Urinary bladder (tissue), 4 donors: ENCODE measurements at places on chromosomes 5 and 9. TPM values are rescaled to one million over a fixed set of nuclear protein-coding genes. Genes with fewer than 3 reads are reported as not detected.

DNA sequence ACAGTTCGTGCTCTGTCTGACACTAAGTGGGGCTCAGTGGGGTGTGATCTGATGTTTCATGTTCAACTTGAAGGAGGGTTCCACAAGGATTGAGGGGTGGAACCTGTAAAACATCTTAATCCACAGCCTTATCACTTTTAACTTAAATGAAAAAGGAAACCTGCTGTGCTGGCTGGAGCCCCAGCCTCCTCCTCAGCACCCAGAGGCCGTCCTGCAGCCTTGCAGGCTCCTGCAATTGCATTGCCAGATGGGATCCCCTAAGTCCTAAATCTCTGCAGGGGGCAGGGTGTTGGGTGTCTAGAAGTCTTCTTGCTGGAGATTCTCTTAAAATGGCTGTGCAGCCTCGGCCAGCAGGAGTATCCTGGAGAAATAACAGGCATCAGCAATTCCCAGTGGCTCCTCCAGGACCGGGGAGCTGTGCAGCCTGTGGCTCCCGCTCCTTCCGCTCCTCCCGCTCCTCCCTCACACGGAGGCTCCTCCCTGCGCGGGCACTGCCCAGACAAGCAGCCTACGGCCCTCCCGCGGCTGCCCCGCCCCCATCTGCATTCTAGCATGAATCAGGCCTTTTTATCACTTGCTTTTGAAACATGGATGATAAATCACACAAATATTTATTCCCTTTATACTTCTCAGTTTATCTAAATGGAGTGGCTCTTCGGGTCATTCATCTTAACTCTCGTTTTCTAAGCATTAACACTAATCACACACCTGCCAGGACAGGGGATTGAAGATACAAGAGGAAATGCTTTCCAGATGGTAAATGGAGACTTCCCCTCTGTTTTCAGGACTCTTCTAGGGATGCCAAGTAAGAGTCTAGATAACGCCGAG lies 131.0 kb downstream of the ADAMTS16 start:
- DNase-seq: peak; percentile 59

GRCh38 chr9:29750062-29750461 lies 2176.8 kb upstream of the C9orf72 start:
- DNase-seq: no peak

- no peak for DNase-seq
Observed at GRCh38 chr9:88396836-88397577, 8.8 kb downstream of the SPIN1 start.

DNA sequence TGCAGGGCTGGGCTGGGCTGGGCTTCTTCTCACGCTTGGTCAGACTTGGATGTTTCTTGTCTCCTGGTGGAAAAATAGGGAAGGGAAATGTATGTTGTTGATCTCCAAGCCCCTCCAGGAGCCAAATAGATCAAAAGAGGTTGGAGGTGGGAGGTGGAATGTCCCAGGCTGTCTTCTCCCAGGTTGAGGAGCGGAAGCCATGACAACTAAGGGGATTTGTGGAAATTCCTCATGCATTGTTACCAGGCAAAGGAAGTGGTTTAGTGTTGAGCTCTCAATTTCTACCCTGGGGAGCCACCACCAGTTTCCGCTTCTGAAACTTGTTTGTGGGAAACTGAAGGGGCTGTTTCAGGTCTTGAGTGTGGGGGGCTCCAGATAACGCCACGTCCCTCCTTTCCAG lies 79.0 kb downstream of the SPRY4 start:
- no peak for DNase-seq

GRCh38 chr5:125112196-125112595 lies 365.8 kb upstream of the ZNF608 start:
- no peak for DNase-seq

DNA sequence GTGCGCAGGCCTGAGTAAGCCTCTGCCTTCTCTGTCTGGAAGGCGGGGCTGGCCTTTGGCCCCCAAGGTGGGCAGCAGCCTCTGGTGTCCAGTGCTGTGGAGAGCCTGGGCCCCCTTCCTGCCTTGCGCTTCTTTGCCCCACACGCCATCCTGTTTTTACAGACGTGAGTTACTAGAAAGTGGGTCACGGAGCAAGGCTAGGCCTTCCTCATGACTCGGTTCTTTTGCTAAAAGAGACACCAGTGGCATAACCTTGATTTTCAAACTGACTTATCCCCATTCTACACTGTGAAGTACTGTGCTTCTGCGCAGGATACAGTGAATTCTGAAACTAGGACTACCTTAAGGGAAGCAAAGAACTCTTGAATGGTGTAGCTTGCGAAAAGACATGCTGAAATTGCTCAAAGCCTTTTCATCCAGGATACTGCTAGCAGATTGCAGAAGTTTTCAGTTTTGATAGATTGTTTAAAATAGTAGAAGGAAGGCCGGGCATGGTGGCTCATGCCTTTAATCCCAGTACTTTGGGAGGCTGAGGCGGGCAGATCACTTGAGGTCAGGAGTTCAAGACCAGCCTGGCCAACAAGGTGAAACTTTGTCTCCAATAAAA lies 7.2 kb downstream of the ROPN1L start:
- DNase-seq: no peak

DNA sequence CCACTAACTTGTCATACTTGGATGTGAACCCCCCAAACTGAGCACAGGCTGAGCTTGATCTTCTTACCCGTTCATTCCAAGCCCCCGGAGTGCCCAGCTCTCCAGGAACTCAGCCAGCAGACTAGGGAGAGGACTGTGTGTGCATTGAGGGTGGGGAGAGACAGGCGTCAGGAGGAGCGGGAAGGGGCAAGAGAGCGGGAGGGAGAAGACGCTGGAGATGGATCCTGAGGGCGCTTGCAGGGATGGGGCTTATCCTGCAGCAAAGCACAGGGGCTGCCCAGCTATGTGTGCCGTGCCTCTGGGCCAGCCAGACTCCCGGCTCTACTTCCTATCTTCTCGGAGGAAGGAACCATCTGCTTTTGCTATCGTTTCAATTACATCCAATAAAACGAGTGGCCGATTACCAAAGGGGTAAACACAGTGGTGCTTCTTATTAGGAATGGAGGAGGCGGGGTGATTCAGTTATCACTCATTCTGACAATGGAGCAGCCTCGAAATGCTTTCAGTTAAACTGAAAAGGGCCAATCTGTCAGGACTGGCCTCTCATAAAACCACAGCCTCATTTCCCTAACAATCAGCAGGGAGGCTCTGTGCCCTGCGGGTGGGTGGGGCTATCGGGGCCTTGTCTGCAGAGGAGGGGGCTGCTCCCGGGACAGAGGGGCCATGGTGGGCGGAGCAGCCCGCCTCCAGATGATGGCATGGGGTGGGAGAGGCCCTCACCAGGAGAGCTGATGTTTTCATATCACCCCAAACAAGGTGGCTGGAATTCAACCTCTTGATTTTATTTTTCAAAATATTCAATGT lies 168.2 kb downstream of the DAB2IP start:
- peak; percentile 40 for DNase-seq

The SCGB3A1 gene
- polyA plus RNA-seq: 0.32 TPM

GRCh38 chr5:112684737-112685136 lies 52.9 kb upstream of the APC start:
- DNase-seq: no peak

DNA sequence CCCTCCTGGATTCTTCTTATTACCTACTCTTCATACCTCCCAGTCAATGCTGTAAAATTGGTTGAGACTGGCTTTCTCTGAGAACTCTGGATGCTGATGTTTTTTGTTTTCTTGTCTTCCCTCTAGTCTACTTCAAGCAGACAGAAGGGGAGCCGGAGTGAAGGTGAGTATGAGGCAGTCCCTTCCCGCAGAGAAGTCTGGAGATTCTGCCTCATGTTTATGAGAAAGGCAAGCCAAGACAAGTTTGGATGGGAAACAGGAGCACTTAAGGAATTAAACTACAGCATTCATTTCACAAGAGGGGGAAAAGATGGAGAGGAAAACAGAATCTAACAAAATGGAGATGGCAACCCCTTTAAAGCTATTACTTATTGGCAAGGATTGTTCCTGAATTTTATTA lies 246.1 kb downstream of the TRIM32 start:
- DNase-seq: no peak

The UCK1 gene
- polyA plus RNA-seq: 39.1 TPM

The SPATA31A6 gene
- not detected for polyA plus RNA-seq

The FSTL4 gene
- 4.0 TPM for polyA plus RNA-seq

DNA sequence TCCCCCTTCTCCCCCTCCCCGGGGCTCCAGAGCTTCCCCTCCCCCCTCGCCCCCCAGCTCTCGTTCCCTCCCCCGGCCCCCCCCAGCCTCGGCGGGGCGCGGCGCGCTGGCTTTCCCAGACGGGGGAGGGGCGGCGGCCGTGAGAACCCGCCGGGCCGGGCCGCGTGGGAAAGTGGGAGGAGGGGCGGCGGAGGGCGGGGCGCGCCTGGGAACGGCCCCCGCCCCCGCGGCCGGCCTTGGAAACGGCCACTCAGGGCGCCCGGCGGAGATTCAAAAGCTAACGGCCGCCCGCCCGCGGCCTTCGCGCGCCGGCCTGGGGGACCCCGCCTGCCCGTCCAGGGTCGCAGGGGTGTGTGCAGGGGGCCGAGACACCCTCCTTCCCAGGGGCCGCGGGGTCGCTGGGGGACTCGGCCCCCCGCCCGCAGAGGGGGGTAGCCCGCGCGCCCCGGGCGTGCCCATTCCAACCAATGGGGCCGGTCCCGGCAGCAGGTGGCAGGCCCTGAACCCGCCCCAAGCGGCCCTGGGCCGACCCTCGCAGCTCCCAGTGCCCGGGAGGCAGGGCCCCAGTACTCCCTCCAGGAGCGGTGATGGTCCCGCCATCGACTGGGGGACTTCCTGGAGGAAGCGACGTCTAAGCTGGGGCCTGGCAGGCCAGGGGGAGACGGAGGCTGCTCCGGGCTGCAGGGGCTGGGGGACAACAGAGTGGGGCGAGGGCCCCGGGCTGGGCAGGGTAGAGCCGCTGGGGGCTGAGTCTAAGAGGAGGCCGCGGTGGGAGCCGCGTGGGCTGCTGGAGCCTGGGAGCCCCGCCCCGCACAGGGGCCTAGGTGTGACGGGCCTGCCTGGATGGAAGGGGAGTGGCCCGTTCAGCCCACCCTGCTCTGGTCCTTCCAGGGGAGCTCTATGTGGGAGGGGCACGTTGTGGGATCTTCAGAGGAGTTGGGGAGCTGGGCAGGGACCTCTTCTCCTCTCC lies 14.2 kb upstream of the NRARP start:
- no peak for DNase-seq

The NPM1 gene
- 1,626 TPM for polyA plus RNA-seq

The LVRN gene
- 0.27 TPM for polyA plus RNA-seq

GRCh38 chr5:64213531-64213930 lies 47.9 kb downstream of the RNF180 start:
- DNase-seq: no peak

GRCh38 chr9:131578021-131578420 lies 32.7 kb downstream of the PRRT1B start:
- no peak for DNase-seq

GRCh38 chr5:100668511-100668910 lies 133.3 kb downstream of the FAM174A start:
- DNase-seq: no peak

The RGS7BP gene
- 2.3 TPM for polyA plus RNA-seq

- DNase-seq: no peak
Observed at GRCh38 chr9:125517577-125517976, 189.4 kb downstream of the MAPKAP1 start.

DNA sequence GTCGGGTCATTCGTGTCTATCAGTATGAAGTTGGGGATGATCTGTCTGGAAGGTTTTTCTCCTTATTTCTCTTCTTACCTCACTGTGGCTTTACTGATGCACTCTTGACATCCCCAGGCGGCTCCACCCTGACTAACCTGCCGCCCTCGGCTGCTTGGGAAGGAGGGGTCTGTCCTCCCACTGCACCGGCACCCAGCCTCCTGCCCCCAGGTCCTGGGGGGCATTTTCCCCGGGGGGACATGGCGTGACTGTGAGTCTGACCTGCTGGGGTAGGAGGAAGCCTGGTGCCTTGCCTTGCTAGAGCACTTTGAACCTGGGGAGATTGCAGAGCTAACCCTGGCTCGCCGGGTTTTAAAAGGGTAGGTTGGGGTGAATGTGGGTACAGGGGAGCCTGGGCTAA lies 27.5 kb downstream of the DYNC2I2 start:
- no peak for DNase-seq

DNA sequence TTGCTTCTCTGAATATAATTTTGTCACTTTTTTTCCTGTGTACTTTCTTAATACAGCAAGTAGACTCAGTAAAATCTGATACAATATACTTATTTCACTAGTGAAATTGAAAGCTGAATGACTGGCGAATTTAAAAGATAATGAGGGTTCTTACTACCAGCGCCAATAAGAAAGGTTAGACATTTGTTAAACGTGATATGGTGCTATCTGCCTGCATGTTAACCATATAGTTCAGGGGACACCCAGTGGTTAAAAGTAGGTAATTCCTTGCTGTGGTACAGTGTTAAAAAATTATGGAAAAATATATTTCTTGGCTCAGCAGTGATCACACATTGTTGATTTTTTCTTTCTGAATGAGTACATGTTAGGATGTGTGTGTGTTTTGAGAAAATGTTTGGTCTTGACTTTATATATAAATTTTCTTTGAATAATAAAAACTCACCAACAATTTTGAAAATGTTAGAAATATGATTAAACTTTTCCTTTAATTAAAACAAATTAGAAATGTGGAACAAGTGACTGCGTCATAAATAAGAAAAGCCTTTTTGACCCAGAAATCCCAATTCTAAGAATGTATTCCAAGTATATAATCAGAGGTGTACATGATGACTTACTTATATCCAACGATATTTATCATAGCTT lies 25.8 kb downstream of the CAST start:
- no peak for DNase-seq

DNA sequence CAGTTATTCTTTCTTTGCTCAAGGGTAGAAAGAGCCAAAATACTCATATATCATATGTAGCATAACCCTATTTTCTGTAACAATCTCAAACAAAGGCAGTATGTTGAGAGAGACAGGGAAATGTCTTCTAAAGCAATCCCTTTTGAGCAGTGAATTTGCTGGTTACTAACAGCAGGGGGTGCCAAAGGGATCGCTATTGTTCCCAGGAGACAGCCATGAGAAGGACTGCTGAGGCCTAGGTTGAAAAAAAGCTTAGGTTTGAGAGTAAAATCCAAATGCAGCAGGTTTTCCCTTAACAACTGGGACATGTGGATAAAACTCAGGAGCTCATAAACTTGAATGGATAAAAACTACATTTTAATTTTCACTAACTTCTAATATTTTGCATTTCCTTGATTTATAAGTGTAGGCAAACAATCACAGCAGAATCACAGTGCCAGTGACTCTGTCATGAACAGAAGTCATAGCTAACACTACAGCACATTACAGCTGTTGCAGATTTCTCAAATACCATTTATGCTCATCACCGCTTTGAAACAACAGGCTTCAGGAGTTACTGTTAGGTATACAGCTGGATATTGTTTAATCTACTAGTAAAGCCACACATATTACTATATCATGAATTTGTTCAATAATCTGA lies 148.4 kb downstream of the MAPKAP1 start:
- DNase-seq: peak; percentile 35

DNA sequence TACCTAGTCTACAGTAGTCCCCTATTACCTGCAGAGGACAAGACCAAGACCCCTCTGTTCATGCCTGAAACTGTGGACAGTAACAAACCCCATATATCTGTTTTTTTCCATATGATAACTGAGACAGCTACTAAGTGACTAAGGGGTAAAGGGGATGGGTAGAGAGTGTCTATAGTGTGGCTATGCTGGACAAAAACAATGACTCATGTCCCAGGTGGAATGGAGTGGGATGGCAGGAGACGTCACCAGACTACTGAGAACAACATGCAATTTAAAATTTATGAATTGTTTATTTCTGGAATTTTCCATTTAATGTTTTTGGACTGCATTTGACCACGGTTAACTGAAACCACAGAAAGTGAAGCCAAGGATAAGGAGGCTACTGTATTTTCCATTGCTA lies 171.8 kb downstream of the AGTPBP1 start:
- no peak for DNase-seq

- no peak for DNase-seq
Observed at GRCh38 chr5:79475152-79475466, 38.8 kb downstream of the HOMER1 start.
